ENCODE measurements at places on chromosomes 7 and 10.

DNA sequence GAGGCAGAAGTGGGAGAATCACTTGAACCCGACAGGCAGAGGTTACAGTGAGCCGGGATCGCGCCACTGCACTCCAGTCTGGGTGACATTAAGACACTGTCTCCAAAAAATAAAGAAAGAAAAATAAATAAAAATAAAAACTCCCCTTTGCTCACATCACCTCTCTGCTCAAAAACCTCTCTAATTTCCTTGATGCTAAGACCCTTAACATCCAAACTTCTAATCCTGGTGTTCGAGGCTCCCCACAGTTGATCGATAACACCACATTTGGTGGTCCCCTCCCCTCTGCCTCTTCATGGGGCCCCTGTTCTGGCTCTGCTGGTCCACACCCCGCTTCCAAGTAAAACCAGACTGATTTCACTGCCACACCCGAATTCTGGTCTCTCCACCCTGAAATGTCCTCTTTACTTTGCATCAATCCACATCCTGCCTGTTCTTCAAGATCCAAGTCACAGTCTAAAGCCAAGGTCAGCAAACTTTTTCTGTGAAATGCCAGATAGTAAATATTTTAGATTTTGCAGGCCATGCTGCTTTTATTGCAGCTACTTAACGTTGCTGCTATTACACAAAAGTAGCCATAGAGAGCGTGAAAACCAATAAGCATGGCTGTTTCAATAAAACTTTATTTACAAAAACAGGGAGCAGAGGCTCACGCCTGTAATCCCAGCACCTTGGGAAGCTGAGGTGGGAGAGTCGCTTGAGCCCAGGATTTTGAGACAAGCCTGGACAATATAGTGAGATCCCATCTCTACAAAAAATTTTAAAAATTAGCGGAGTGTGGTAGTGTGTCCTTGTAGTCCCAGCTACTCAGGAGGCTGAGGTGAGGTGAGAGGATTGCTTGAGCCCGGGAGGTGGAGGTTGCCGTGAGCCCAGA is 11.8 kb downstream of the MOSPD3 start:
- DNase-seq = no peak

- no peak for DNase-seq
Measured at GRCh38 chr10:22016046-22016705, 12.6 kb upstream of the DNAJC1 start.

- no peak for DNase-seq
Measured at GRCh38 chr7:115216652-115217051, 294.8 kb downstream of the MDFIC start.

GRCh38 chr7:135811506-135811905 is 62.9 kb upstream of the FAM180A start:
- DNase-seq = no peak

DNA sequence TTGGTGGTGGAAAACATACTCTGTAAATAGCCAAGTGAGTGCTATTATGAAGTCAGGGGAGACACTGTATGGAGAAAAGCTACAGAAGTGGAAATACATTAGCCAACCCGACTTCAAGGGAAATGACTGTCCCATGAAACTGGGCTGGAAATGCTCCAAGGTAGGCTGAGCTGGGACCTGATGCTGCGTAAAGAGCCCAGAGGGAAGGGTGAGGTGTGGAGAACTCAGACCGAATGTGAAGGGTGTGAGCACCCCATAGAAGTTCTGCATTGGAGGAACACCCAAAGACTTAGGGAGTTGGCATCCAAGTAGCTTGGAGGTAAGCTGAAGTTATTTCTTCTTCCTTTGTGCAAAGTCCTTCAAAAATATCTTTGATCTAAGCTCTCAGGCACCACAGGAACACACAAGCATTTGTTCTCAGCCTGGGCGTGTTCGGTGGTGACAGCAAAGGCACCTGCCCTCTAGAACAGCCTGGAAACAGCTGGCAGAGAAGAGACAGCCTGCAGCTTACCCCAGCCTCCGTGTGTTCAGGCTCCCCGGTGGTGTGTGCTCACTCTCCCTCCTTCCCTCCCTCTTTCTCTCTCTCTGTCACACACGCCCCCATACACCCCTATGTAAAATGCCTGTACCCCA is 19.1 kb upstream of the GJD4 start:
- DNase-seq = no peak

- DNase-seq = no peak
Measured at GRCh38 chr7:85713171-85713570, 526.3 kb upstream of the SEMA3D start.

GRCh38 chr7:127587663-127588018 is 570 bp upstream of the ARF5 start:
- peak; percentile 17 for DNase-seq

GRCh38 chr7:100192969-100193368 is 15.3 kb downstream of the STAG3 start:
- no peak for DNase-seq

DNA sequence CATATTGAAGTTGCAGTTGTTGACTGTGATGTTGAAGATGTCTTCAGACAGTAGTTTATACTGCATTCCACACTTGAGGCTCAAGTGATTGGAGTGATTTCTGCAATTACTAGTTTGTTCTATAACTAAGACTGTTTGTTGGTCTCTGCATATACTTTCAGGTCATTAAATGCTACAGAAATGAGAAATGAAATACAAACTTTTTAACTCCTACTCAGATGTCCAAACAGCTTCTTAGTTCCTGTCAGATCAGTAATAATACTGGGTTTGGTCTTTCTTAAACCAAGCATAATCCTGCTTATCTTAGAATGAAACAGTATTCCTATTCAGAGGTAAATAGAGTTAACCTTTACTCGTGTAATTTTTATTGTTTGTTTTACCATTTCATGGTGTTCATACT is 115.9 kb downstream of the CCNY start:
- DNase-seq = no peak

- DNase-seq = no peak
Measured at GRCh38 chr10:130869179-130869841, 442.2 kb downstream of the TCERG1L start.

- no peak for DNase-seq
Measured at GRCh38 chr10:86945361-86946212, 11.8 kb downstream of the MMRN2 start.

All from suppressor macrophage treated with lipopolysaccharide for 1 hour (primary cell).